AG09319 (cell line): ENCODE measurements at places on chromosomes 16 and 17.

GRCh38 chr16:13046061-13046821, 144.8 kb downstream of the SHISA9 start:
- no peak for DNase-seq

DNA sequence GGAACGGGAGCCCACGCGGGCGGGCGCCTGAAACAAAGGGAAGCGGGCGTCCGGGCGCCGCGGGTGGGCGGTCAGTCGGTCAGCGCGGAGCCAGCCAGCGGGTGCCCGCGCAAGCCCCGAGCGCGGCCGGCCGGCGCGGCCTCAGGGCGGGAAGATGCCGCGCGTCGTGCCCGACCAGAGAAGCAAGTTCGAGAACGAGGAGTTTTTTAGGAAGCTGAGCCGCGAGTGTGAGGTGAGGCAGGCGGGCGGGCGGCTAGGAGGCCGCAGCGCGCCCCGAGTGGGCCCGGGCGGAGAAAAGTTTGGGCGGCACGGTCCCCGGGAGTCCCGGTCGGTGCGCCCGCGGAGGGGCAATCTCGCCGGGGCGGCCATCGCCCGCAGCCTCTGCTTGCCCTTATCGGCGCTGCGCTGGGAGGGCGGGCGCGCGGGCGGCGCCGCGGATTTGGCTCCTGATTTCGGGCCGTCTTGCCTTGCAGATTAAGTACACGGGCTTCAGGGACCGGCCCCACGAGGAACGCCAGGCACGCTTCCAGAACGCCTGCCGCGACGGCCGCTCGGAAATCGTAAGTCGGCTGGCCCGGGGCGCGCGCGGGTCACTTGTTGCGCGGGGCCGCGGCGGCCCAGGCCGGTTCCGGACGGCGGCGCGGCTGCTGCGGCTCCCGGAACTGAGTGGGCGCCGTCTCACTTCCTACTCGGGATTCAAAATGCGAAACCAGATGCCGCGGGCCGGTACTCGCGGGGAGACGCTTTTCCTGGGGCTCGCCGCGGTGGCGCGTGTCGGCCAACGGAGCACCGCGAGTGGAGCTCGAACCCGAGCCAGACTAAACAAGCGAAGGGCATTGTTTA, 526 bp downstream of the CBFB start:
- no peak for DNase-seq

GRCh38 chr17:43517615-43518386, 28.3 kb downstream of the ETV4 start:
- DNase-seq, result no peak

- DNase-seq, result no peak
Observed at GRCh38 chr16:28062261-28062846, 1.2 kb downstream of the GSG1L start.

DNA sequence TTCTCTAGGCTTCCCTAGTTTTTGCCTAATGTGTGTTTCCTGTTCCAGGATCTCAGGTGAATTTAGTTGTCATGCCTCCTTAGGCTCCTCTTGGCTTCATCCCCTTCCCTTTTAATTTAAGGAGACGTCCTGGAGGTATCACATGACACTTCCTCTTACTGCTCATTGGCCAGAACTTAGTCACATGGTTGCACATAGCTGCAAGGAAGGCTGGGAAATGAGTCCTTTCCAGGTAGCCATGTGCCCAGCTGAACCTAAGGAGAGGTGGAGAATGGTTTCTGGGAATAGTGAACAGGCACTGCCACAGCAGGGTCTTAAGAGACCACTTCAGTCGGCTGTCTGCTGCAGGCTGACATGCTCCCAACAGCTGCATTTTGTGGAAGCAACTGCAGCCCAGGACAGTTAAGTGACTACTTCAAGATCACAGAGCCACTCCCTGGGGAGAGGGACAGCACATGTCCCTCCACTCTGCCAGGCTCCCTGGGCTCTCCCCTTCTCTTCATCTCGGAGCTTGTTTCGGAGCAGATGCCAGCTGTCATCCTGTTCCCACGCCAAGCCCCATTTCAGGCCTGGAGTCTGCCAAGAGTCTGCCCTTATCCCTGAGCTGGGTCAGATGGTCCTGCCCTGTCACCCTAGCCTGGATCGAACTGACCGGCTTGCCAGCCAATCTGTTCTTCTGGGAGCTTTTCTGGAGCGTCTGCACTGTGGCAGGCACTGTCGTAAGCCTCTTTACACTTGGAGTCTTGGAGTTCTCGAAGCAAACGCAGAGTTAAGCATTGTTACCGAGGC, 81.4 kb upstream of the FOXF1 start:
- no peak for DNase-seq

DNA sequence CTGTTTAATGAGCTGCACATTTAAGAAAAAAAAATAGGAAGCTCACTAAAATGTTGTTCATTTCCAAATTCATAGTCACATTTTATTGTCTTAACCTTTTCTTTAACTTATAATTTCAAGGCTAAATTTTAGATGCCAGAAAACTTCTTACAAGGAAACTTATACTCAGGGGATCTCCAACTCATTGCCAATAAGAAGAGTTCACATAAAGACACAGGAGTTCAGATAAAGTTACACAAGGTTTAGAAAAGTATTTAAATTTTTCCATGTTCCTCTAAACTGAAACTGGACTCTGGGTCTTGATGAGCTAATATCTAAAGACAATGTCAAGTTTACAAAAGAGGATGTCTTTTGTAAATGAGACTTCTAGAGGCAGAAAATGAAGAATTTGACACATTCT, 190.7 kb upstream of the KCNJ16 start:
- DNase-seq, result no peak
